ENCODE measurements at places on chromosomes 2 and 18.

- DNase-seq: no peak
Observed at GRCh38 chr2:48568547-48568946, 38.6 kb downstream of the STON1 start.

DNA sequence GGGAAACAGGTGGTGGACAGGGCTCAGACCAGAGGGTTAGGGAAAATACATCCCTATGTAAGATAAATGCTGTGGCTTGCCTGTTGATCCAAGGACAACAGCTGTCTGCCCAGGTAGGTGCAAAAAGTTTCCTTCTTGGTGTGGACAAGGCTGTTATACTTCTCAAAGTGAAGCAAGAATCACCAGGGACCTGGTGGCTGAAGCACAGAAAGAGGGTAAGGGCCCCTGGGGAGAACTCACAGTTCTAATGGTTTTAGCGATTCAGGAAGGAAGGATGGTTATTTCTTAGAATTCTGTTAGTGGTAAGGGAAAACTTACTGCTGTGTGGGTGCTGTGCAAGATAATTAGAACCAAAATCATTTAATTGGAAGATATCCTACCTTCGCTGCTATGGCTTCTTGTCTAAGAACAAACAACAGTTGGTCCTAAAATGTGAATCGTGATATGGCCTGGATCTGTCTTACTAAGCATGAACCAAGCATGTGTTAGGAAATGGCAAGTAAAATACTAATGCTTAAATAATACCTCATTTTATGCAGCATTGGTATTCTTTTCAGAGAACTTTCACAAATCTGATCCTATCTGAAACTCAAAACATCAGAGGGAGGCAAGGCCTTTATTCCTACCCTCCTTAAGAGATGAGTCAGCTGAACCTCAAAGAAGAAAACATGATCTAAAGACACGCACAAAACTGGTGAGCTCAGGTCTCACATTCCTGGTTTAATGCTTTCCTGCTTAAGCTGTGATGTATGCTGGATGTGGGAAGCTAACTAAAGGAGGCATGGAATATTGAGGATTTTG is 159.2 kb upstream of the THUMPD2 start:
- DNase-seq: no peak

DNA sequence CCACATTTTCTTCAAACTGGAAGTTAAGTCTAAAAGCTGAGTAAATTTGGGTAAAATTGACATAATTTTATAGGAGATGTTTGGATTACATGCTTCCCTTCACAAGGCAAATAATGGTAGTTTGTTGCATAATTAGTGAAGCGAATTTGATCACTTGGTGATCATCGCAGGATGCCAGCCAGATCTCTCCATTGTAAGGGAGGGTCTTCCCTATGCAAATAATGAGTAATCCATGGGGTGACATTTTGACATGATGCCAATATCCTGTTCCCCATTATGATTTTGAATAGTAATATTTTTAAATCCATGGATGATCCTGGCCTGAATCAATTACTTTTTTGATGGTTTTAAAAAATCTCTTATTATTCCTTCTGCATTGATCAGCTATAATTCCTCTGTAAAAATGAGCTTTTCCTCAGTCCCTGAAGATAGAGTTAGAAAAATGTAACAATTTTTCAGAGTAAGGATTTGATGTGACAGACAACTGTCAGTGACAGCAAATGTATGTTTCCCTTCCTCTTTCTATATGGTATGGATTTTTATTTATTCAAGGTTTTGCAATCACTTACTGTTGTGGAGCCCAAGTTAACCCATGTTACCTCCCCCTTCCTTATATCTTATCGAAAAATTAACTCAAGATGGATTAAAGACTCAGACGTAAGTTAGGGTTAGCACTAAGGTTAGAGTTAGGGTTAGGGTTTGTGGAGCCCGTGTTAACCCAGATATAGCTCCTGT is 21.4 kb downstream of the CCL20 start:
- DNase-seq: no peak

DNA sequence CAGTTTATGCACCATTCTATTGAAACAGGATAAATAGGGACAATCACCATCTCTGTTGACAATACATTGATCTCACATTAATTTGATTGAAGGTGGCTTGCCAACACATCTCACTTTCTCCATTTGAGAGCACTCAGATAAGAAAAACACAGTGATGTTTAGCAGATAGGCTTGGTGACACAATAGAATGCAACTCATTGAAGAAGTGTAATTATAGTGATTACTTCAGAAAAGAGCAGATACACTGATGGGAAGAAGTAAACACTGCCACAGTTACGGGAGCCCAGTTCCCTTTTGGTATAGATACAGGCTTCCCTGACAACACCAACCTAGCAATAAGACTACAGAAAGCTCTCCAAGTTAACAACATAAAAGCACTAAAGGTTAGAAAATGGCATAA is 89.1 kb downstream of the FIGN start:
- DNase-seq: no peak

- DNase-seq: no peak
Observed at GRCh38 chr2:10773821-10774341, 38.7 kb downstream of the PDIA6 start.

DNA sequence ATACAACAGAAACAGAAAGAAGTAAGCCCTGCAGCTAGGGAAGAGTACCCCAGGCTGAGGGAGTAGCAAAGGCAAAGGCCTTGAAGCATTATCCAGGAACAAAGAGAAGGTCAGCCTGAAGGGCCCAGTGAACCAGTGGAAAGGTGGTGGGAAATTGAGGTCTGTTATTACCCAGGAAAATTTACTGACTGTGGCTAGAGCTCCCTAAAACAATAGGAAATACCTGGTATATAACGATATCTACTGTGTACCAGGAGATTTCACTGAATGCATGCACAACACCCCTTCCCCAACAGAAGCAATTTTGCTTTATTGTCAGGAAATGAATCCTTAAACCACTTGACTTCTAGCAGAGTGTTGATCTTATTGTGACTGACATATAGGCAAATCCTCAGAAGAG is 365.3 kb downstream of the ERBB4 start:
- DNase-seq: no peak

DNA sequence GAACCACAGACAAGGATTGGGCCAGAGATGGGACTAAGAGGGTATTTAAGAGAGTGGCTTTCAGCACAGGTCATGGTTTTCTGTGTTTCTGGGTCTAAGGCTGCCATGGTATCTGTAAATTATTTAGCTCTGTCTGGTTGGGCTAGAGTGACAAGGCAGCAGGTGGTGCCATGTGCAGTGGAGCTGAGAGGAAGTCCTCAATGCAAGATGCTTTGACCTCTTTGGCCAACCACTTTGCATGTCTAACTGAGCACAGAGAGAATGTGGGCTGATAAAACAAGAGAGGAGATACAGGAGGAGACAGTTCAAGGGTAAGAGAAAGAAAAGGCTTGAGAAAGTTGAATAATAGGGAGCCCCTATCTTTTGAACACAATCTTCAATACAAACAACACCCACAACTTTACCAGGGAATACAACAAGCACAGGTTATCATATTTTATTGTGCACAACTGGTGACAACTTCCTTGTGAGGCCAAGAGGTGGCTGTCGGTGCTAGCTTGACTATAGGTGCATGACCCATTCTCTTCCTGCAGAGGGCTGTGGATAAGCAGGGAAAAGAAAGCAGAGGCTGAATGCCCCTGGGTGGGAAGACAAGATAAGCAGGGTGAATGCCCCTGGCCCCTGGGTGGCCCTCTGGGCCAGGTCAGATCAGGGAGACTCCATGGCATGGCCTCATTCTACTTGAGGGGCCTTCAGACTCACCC is 12.3 kb downstream of the FLACC1 start:
- DNase-seq: no peak

GRCh38 chr2:43129676-43130547 is 96.5 kb downstream of the ZFP36L2 start:
- DNase-seq: no peak

DNA sequence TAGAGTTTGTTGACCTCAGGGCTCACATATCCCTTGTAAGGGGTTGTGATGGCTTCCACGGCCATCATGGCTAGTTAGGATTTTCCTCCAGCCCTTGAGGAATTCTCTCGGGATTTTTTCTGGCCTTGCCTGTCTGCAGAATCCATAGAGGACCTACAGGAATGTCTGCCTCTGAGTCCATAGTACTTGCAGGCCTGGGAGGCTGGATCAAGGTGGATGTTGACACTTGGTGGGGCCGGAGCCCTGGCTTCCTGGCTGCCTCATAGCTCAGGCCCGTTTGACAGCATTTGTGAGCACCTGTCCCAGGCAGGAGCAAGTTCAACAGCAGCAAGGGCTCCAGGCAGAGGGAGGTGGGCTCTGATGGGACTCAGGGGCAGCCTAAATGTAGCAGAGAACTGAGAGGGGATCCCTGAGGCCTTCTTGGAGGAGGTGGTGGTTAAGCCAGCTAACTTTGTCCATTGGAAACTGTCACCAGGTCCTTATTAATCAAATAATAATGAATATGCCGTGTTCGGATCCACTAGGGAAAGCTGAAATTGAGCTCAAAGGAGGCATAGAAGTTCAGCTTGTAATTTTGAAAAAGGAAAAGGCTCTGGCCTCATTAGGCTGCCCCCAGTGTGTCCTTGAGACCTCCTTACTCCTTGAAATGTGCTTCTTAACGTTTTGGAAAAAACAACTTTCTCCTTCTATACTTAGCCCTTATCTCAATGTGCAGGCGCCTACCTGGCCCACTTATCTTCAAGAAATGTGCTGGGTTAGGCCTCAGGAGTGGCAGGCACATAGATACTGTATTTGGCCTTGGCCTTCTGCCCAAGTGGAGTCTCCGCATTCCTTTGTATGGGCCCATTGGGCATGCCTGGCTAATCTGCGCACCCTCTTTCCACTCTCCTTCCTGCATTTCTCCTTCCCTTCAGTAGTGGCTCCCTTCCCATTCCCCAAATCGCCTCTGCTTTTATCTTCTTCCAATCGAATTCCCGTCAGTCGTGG is 66.9 kb downstream of the HPCAL1 start:
- DNase-seq: no peak

DNA sequence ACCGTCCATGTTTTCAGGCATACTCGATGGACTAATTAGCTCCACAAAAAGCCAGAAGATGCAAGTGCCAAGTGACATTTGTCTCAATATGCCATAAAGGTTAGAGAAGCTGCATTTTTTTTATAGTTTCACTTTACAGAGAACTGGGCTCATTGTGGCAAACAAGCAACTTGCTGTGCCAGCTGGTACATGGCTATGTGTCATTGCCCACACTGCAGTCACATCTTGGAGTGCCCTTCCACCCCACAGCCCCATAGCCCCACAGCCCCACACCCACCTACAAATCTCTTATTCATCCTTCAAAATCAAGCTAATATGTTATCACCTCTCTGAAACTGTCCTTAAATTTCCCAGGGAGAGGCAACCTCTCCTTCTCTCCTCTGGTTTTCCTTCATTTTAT is 451.9 kb downstream of the ARHGAP15 start:
- no peak for DNase-seq

DNA sequence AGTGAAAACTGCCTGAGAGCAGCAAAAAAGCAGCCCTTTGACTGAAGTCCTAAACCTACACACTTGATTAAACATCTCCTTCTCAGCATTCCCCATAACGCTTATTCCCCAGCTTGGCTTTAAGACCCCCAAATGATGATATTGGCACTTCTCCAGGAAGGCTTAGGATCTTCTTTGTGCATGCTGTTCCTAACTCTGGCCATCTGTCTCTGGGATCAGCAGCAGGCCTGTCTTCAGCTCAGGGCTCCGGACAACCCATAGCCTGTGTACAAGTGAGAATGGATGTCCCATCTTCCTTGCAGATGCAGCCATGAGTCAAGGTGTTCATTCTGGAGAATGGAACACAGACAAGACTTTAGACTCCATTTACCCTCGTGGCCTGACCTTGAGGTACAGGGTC is 81.6 kb upstream of the TMEM17 start:
- no peak for DNase-seq

GRCh38 chr18:68985172-68985820 is 187.4 kb downstream of the CCDC102B start:
- DNase-seq: no peak

DNA sequence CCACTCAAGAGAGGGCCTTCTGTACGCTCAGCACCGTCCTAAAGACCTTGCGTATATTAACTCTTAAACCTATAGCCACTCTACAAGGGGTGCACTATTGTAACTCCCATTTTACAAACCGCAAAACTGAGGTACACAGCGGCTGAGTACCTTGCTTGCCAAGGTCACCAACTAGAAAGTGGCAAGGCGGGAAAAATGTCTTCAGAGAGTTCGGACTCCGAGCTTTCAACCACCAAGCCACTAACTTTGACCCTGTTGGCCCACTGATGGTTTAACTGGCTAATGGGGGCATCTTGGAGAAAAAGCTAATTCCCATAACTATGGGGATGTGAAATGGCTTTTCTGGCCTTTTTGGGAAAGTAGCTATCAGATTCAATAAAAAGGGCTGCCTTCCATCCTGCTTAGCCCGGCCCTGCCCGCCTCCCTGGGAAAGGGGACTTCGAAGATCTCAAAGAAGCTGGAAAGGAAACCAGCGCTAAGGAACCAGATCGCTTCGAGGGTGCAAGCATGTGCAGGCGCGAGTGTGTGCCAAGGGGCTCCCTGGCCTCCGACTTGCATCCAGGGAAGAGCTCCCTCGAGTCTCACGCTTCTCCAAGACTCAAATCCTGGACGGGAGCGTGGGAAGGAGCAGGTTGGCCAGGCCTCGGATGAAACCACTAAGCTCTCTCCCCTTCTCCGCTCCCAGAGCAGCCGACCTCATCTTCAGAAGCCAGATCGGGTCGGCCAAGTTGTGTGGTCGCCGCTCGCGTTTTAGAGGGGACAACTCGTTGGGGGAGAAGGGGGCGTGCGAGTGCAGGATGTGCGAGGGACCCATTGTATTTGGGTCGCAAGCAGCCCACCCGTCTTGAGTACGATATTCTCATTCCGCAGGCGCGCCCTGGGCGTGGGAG is 2.2 kb upstream of the SP5 start:
- DNase-seq: no peak

GRCh38 chr18:10838553-10838952 is 310.8 kb downstream of the PIEZO2 start:
- no peak for DNase-seq

- no peak for DNase-seq
Observed at GRCh38 chr18:60891936-60892335, 441.3 kb upstream of the CDH20 start.

DNA sequence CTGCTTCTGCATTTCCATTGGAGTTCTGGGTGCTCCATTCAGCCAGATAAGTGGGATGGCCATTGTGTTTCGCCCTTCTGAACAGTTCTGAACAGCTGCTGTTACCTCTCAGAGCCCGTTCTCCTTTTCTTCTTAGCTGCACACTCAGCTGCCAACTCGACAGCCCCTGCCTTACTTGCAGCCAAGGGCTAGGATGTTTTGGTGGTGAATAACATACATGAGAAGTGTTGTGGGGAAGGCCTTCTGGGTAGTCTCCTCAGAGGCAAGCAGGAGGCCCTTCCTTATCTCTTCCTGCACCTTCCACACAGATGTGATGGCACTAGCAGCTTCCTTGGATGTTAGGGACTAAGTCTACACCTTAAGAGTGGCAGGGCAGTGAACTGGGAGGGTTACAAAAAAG is 138.4 kb upstream of the NOSTRIN start:
- DNase-seq: no peak

DNA sequence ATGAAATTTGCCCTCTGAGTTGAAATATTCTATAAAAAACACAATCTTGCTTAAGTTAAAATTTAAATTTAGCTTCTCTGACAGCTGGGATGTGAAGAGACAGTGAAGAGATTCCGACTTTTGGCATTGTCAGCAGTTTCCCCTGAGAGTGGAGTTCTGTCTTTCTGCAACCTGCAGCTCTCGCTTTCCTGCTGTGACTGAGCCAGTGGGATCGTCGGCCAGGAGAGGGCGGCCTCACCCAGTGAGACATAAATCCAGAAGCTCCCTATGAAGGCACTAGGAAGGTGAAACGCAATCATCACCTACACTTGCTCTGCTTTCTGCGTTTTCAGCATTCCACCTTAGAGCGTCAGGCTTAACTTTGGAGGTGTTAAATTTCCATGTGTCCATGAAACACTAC is 75.4 kb upstream of the HNMT start:
- no peak for DNase-seq

Data from G401 (cell line).